HAP-1 (cell line): ENCODE measurements at places on chromosomes 12 and 14.

GRCh38 chr12:49147384-49147783 is 16.2 kb upstream of the TUBA1B start:
- DNase-seq = no peak

DNA sequence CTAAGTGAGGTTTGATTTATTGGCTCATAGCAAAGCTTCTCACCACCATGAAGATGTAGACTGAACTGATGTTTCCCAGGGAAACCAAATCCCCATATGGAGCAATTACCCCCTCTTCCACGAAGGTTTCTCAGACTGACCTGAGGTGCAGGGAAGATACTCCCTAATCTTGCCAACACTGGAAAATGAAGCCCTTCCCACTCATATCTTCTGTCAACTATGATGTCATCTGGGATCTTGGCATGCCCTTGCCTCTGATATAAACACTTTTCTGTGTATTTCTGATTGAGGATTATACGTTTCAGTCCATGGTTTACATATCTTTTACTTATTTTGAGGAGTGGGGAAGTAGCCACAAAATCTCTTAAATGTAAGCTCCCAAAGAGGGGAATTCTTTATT is 14.1 kb upstream of the CISTR start:
- no peak for DNase-seq

DNA sequence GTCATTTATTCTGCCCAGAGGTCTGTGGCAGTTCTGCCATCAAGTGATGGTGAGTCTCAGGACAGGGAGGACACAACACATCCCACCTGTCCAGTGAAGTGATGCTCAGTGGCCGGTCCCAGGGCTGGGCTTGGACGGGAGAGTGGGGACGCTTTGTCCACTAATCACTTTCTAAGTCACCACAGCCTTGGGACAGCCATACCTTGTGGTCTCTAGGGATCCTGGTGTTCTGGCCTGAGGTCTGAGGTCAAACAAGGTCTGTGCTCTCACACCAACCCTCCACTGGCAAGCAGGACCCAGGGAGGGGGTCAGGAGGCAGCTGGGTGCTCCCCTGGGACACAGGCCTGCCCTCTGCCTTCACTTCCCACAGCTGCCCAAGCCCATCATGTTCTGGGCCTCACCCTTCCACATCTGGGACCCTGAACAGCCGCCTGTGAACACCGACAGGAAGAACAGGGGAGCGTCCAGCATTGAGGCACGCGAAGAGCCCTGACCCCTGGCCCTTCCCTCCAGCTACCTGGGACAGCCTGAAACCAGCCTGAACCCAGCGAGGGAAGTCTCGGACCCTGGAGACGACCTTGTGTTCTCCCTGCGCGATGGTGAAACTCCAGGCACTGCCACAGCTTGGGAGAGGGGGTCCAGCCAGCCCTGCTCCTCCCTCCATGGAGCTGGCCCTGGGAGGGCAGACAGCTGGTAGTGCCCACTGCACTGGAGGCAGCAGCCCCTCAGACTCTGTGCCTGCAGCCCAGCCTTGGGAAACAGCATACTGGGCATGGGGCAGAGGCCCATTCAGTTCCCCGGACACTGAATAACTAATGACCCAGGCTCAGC is 19.7 kb upstream of the GPR132 start:
- no peak for DNase-seq

- no peak for DNase-seq
Measured at GRCh38 chr14:89586258-89587135, 169.5 kb upstream of the FOXN3 start.

DNA sequence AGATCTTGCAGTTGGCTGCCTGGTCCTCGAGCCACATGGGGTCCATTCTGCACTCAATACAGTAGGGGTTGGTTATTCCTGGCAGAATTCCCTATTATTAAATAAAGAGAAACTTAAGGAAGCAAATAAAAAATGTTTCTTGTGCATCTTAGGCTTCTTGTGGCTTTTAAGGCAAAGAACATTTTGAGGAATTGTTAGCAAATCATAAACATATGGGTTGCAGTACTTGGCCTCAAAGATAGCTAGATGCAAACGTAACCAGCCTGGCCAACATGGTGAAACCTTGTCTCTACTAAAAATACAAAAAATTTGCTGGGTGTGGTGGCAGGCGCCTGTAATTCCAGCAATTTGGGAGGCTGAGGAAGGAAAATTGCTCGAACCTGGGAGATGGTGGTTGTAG is 50.8 kb upstream of the KCNA5 start:
- no peak for DNase-seq

GRCh38 chr14:28652782-28653181 is 113.8 kb upstream of the FOXG1 start:
- peak; percentile 66 for DNase-seq

DNA sequence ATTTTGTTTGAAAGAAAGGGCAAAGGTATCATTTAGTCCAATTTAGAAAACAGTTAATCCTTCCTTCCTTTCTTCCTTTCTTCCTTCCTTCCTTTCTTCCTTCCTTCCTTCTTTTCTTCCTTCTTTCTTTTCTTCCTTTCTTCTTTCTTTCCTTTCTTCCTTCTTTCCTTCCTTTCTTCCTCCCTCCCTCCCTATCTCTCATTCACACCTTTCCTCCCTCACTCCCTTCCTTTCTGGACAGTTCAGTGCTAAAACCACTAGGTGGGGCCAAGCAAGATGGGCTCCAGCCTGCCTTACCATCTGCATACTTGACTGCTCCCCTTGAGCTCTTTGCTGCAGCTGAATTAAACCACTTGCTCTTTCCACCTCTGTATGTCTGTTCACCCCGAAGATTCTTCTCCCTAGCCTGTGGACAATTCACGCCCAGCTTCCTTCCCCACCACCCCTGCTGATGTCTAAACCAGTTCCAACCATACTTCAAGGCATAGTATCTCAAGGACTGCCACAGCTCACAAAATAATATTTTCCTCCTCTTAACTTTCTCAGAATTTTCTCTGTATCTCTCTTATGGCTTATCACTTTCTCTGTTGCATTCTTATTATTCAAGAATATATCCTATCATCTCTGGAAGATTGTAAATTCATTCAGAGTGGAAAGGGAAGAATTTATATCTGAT is 78.0 kb downstream of the DBX2 start:
- DNase-seq = no peak

DNA sequence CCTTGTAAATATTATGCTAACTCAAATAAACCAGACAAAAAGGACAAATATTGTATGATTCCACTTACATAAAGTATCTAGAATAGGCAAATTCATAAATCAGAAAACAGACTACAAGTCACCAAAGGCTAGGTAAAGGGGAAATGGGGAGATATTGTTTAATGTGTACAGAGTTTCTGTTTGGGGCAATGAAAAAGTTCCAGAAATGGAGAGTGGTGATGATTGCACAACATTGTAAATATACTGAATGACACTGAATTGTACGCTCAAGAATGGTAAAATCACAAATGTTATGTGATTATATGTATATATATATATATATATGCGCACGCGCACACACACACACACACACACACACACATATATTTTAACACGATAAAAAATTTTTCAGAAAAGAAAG is 182.5 kb downstream of the SLC2A13 start:
- no peak for DNase-seq

DNA sequence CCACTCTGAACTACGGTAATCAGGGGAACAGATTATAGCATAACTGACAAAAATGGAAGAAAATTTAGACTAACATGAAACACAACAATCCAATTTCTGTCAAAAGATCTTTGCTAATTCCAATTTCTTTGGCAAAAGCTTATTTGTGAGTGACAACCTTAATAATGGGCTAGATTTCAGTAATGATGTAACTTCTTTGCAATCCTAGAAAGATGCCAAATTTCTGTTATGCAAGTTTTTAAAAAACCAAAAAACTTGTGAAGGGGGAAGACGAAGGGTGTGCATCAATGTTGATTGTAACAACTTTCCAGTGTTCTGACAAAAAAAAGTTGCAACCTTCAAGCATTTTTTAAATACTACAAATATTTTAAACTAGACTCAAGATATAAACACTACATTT is 59.9 kb downstream of the DICER1 start:
- DNase-seq = no peak
